ENCODE measurements at places on chromosomes 2 and 18.

- no peak for DNase-seq
Measured at GRCh38 chr18:39991696-39992265, 1963.3 kb upstream of the PIK3C3 start.

- peak; percentile 32 for DNase-seq
Measured at GRCh38 chr2:86238354-86238753, 39.1 kb downstream of the MRPL35 start.

DNA sequence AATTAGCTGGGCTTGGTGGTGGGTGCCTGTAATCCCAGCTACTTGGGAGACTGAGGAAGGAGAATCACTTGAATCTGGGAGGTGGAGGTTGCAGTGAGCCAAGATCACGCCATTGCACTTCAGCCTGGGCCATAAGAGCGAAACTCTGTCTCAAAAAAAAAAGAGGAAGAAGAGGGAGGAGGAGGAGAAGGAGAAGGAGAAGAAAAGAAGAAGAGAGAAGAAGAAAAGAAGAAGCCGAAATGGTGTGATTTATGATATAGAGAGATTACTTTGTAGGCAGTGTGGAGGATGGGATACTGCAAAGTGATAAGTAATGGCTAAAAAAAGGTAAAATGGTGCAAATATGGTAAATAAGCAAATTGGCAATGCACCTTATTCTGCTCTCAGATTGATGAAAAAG is 25.1 kb downstream of the THNSL2 start:
- no peak for DNase-seq

- DNase-seq: no peak
Measured at GRCh38 chr2:125073440-125073839, 1048.4 kb downstream of the CNTNAP5 start.

- DNase-seq: no peak
Measured at GRCh38 chr2:239919774-239920692, 105.1 kb downstream of the NDUFA10 start.

- DNase-seq: peak; percentile 36
Measured at GRCh38 chr2:112623913-112624777, 21.6 kb upstream of the SLC20A1 start.

DNA sequence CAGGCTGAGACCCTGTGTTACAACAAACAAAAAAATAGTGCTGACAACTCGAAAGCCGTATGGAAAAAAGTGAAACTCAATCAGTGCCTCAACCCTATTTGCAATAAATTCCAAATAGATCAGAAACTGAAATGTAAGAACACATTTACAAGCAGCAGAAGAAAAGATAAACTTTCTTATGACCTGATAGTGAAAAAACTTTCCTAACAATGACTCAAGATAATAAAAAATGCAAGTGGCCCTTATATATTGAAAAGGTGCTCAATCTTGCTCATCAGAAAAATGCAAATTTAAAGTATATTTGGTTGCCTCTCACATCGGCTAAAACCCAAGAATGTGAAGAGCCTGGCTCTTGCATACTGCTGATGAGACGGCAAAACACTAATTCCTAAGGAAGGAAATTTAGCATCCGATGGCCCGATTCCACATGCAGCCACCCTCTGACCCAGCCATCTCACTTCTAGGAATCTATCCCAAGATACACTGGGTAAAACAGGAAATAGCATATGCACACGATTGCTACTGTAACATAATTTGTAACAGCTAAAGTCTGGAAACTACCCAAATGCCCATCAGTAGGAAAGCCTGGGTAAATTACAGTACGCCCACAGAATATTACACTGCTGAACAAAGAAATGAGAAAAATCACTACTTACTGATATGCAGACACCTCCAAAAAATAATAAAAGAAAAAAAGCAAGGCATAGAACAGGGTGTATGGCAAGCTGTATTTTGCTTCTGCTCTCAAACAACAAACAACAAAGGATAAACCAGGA is 56.8 kb downstream of the HDLBP start:
- DNase-seq: no peak

GRCh38 chr2:106058469-106059137 is 135.5 kb downstream of the UXS1 start:
- no peak for DNase-seq

- DNase-seq: no peak
Measured at GRCh38 chr2:102050854-102051391, 59.2 kb downstream of the IL1R2 start.

- DNase-seq: no peak
Measured at GRCh38 chr2:128531856-128532255, 213.2 kb upstream of the HS6ST1 start.

DNA sequence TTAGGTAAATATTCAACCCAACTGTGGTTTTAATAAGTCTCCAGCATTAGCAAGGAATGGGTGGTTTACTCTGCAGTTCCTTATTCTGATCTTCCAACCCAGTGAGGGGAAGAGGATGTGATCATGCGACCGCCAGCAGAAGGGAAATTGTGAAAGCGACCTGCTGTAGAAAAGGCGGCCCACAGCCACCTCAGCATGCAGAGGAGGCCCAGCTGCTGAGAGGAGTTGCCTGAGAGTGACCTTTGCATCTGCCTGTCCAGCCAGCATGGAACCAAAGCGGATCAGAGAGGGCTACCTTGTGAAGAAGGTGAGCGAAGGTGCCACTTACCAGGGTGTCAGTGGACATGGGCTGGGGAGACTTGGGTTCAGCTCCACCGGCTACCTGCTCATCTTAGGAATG is at the start of gene PLEK:
Gene PLEK, plus strand, starts transcription at position 196 of the 400 bp plus-strand sequence. Its CDS starts 70 bp downstream, at position 266.
- DNase-seq: no peak

DNA sequence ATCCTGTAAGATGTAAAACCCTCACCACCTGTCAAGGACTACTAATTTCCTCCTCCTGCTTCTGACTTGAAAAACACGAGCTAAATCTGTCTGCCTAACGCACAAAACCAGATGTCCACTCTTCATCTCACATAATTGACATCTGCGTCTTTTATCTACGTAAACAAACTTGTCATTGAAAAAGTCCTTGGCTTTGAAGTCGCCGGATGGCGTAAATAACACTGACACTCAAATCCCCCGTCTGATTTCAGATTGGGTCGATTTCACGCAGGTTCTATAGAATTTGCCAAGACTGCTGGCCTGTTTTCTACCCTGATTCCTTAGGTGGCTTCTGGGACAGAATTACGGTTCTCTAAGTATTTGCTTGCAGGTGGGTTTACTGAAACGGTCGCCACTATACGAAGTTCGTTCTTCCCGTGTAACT is 539 bp upstream of the MOB4 start:
- no peak for DNase-seq

- no peak for DNase-seq
Measured at GRCh38 chr18:74023220-74023619, 124.4 kb downstream of the FBXO15 start.

GRCh38 chr2:40540026-40540425 is 88.1 kb upstream of the SLC8A1 start:
- no peak for DNase-seq

GRCh38 chr2:125330133-125330532 is 1305.0 kb downstream of the CNTNAP5 start:
- no peak for DNase-seq

DNA sequence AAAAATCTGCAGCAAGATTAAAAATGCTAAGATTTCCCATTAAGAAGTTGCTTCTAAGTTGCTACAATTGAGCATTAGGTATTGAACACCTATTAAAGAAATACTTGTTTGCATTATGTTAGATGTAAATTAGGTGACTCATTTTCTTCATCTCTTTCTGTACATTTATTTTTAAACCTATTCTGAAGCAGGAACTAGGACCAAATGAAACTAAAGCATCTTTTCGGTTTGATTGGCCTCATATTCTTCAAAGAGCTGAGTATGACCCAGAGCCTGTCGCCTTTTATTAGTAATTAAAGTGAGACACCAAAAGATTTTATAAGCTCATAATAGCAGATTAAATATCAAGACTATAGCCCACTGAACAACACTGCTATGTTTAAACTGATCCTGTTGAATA is 83.4 kb upstream of the ZEB2 start:
- no peak for DNase-seq

- no peak for DNase-seq
Measured at GRCh38 chr2:195675783-195676427, 18.9 kb downstream of the SLC39A10 start.

- DNase-seq: no peak
Measured at GRCh38 chr18:10416065-10416464, 38.4 kb upstream of the APCDD1 start.

DNA sequence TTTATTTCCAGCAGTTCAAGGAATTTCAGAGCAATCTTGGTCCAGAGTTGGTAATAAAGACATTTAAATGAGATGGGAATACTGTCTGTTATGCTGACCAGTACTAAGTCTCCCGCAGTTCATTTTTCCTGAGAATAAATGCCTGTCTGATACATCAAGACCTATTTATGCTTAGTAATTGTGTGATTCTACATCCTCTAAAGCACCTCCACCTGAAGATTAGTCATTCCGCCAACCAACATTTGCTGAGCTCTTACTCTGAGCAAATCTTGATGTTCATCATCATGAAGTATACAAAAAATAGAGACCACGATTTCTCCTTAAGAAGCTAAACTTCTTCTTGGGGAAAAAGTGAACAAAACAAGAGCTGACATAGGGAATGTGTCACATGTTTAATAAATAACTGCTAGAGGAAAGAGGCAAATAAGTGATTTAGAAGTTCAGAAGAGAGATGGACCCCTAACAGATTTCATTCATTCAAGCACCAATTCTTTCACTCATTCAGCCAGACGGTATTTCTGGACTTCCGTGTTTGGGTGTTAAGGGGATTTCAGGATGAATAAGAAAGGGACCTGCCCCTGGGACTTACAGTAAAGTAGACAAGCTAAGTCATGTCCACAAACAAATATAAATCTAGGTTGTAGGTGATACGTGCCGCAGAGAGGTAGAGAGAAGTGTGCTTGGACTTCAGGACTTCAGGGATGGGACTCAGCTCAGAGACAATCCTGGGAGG is 34.2 kb upstream of the PPP4R1 start:
- DNase-seq: no peak

- DNase-seq: no peak
Measured at GRCh38 chr2:137747509-137747908, 216.8 kb upstream of the HNMT start.

DNA sequence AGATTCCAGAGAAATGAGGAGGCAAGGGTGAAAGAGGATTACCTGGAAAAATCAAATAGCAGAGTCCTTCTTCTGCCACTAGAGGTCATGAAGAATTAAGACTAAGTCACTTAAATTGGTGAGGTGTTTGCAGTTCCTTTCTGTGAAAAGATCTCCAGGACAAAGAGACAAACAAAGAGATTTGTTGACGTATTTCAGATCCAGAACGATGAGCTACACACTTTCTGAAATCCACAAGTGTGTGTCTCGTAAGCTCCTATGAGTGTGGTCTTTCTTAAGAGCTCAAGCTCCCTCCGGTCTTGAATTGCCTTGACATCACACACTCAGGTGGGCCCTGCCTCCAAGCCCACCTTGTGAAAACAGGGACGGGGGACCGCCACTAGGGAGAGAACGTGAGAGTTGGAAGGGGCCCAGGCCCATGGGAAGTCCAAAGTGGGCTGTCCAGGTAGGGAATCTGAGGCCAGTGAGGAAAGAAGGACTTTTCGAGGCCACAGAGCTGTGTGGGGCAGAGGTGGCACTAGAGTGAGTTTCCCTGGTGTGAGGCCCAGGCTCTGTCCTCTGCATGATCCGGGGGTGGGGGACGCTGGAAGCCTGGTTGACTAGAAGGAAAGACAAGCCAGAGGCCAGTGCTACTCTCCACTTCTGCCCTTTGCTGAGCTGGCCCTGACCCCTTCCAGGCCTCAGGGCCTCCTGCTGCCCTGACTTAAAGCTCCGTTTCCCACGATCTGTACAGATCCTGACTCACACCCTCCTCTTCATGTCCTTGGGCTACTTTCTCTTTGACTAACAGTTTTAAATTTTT is 168.1 kb upstream of the NCK2 start:
- no peak for DNase-seq

GRCh38 chr2:9228781-9229469 is 22.3 kb downstream of the ASAP2 start:
- no peak for DNase-seq

DNA sequence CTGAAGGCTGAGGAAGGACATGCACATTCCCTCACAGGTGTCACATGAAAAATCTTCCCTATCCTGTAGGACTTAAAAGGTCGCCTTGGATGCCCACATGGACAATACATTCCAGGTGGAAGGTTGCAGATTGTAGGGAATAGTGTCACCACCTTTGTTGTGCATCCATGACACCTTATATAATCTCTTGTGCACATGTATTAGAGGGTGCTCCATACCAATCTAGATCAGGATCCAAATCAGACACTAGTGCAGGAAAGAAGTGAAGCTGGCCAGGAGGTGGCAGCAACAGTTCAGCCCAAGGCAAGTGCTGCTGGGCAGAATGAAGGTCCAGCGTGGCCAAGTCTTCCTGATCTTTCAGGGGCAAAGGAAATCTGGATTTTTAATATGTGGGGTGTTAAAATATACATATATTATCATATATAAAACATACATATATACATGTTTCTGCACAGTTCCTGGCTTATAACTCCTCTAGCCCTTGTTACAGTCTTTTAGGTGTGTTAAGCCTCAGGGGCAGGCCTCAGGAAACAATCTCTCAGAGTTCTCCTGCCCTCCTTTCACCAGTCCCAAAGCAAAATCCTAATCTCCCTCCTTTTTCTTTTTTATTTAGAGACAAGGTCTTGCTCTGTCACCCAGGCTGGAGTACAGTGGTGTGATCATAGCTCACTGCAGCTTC is 16.6 kb downstream of the NIF3L1 start:
- no peak for DNase-seq

GRCh38 chr2:166612214-166612613 is 118.2 kb upstream of the SCN7A start:
- DNase-seq: no peak

GRCh38 chr18:286515-287310 is 18.9 kb upstream of the THOC1 start:
- DNase-seq: no peak

DNA sequence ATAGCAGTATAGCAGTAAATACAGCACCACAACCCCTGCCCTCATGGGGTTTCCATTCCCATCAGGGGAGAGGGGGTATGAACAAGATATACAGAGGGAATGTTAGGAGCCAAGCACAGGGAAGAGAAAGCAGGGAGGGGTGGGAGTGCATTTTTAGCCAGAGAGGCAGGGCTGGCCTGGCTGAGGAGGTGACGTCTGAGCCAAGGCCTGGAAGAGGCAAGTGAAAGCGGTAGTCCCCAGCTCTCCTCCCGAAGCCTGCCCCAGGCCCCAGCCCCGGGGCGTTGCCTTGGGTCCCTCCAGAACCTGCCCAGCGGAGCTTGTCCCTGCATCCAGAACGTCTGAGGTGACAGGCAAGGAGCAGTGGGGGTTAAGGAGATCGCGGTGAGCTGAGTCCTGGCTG is 45.1 kb upstream of the FOSL2 start:
- DNase-seq: no peak

DNA sequence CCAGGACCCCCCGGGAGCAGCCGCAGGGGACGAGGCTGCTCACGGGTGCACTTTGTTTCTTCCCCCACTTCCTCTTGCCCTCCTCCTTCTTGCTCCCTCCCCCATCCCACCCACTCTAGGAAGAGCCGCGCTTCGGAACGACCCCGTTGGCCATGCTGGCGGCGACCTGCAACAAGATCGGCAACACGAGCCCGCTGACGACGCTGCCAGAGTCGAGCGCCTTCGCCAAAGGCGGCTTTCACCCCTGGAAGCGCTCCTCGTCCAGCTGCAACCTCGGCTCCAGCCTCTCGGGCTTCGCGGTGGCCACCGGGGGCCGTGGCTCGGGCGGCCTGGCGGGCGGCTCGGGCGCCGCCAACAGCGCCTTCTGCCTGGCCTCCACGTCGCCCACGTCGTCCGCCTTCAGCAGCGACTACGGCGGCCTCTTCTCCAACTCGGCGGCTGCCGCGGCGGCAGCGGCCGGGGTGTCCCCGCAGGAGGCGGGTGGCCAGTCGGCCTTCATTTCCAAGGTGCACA is 1.3 kb downstream of the SP9 start:
- no peak for DNase-seq

GRCh38 chr18:58590254-58590653 is 38.6 kb downstream of the ALPK2 start:
- DNase-seq: no peak

All from stimulated activated CD4-positive, alpha-beta T cell treated with anti-CD3 and anti-CD28 coated beads, Interleukin-1b, Interleukin-23, amount 100 ng/mL, for 24 hours (primary cell).